ENCODE measurements at places on chromosomes 3 and 15. TPM values are rescaled to one million over a fixed set of nuclear protein-coding genes. Genes with fewer than 3 reads are reported as not detected.

DNA sequence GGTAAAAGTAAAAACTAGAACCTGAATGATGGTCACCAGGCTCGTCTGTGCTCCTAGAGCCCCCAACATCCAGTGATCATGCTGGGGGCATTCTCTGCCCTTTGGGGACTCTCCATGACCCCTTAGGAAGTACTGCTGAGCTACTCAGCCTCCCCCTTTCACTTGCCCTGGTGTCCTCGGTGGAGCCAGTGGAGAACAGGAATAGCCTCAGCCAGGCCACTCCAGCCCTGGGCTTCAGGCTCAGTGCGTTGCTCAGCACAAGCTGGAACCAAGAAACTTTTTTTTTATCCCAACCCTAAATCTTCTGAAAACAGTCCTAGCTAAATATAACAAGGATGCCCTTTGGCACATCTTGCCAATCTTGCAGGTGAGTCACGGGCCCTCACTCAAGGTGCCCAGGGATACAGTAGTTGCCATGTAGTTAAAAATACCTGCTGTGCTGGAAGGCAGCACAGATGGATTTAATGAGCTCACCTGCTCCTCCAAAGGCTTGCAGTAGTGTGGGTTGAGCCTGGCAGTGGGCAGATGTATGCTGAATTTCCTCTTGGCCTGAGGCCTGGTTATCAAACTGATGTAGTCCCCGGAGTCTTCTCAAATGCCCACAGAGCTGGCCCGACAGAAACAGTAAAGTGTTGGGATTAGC lies 46.9 kb upstream of the TMEM158 start:
- no peak for DNase-seq
- H3K27me3 ChIP-seq: peaks cover 15% of the 10 kb centered on the region
- H3K4me3 ChIP-seq: no peak overlapping the region
- peaks cover 6% of the 10 kb centered on the region for H3K4me1 ChIP-seq
- H3K36me3 ChIP-seq: no peaks in the 10 kb centered on the region

DNA sequence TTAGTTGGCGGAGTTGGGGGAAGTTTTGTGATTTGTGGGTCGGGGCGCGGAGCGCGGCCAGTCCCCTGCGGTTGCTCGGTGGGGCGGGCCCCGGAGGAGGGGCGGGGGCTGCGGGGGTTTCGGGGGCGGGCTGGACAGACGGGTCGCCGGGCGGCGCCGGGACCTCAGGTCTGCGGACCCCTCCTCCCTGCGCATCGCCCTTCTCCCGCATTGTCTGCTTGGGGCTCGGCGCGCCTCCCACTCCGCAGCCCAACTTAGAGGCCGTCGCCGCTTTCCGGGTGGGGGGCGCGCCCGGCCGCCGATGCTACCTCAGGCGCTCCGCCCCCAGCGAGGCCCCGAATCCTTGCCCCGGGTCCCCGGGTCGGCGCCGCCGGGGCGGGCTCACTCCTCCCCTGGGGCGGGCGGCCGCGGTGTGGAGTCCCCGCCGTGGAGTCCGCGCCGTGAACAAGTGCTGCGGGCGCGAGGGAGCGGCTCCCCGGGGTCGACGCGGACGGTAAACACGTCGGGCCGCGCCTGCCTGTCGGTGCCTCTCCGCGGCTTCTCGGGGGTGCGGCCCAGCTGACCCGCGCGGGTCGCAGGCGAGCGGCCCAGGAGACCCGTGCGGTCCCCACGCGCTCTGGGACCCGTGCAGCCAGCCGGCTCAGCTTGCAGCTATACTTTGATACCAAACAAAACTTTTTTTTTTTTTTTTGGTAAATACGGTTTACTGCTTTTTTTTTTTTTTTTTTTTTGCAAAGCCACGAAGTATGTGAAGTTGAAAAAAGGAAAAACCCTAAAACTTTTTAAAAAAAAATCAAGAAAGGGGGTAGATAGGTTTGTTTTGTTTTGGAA lies 624 bp downstream of the AKAP13 start:
- peak; percentile 74 for DNase-seq
- H3K27me3 ChIP-seq: no peaks in the 10 kb centered on the region
- H3K4me3 ChIP-seq: peak overlapping the region; percentile 71
- peaks cover 17% of the 10 kb centered on the region for H3K4me1 ChIP-seq
- no peaks in the 10 kb centered on the region for H3K36me3 ChIP-seq
- peak overlapping the region; percentile 46 for H3K27ac ChIP-seq

DNA sequence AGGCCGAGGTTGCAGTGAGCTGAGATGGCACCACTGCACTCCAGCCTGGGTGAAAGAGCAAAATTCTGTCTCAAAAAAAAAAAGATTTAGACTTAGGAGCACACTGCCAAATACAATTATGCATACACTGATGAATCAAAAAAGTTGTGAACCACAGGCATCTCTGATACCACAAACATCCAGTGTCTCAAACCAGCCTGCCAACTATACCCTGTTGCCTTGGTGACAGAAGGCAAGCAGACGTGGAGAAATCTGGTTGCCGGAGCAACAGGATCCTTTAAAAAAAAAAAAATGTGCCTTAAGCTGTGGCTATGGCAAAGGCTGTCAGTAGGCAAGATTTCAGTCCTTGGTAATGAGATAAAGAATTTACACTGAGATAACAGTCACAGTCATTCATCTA lies 202.3 kb downstream of the NEK10 start:
- no peaks in the 10 kb centered on the region for H3K27me3 ChIP-seq
- peaks cover 8% of the 10 kb centered on the region for H3K36me3 ChIP-seq
- H3K4me3 ChIP-seq: no peak overlapping the region
- DNase-seq: peak; percentile 78

The GP9 gene
- not detected for total RNA-seq

DNA sequence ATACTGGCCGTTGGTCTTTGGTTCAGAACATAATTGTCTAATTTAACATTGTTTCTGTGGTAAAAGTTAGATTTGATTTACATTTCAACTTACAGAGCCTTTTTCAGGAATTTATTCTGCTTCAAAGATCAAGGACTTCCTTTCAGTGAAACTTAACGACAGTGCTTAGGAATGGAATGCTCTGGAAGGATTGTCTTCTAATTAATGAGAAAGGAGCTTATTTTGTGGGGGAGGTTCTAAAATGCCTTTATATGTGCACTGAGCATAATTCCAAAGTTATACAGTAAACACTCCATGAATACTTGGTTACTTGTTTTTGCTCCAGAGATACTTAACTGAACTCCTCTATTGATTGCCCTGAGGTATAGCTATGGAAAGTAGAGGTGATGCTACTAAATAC lies 75.7 kb downstream of the CACNA1D start:
- no peaks in the 10 kb centered on the region for H3K36me3 ChIP-seq
- H3K4me3 ChIP-seq: no peak overlapping the region
- H3K27me3 ChIP-seq: no peaks in the 10 kb centered on the region
- DNase-seq: no peak
- no peak overlapping the region for H3K27ac ChIP-seq

DNA sequence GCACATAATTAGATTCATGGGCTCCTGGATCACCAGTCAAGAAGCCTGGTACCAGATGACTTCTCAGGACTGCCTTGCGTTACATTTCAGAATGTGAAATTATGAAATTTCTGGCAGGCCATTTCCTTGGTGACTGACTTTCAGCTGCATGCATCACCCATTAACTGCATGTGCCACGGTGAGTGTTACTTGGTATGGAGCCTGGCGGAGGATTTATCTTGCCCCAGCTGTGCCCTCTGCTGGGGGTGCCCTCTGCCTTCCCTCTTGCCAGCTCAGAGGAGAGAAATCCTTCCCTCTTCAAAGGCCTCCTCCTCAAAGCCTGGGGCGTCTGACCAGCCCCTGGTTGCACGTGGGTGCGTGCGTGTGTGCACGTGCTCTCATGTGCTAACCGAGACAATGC lies 57.7 kb upstream of the CTSH start:
- H3K27me3 ChIP-seq: peaks cover 2% of the 10 kb centered on the region
- H3K27ac ChIP-seq: peak overlapping the region; percentile 69
- H3K36me3 ChIP-seq: no peaks in the 10 kb centered on the region
- peaks cover 26% of the 10 kb centered on the region for H3K4me1 ChIP-seq
- DNase-seq: peak; percentile 73

- H3K27me3 ChIP-seq: no peaks in the 10 kb centered on the region
- no peak for DNase-seq
- no peak overlapping the region for H3K27ac ChIP-seq
- no peak overlapping the region for H3K4me3 ChIP-seq
- peaks cover 28% of the 10 kb centered on the region for H3K4me1 ChIP-seq
Observed at GRCh38 chr15:35627696-35628095, 81.7 kb upstream of the DPH6 start.

DNA sequence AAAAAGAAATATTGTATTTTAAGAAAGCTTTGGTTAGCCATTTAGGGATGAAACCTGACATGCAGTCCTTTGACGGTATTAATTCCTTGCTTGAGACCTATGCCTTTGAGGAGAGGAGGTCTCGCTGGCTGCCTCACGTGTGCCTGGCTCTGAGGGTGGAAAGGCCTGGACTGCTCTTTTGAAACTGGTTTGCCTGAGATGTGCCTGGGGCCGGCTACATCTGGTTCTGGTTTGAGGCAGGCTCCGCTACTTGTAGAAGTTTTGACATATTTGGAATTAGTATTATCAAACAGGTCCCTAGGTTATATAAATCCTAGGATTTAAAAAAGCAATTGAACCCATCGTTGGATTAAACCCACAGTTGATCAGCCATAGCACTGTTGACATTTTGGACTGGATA lies 6.5 kb downstream of the NISCH start:
- H3K36me3 ChIP-seq: peaks cover 58% of the 10 kb centered on the region
- DNase-seq: no peak
- peaks cover 22% of the 10 kb centered on the region for H3K4me1 ChIP-seq
- H3K27ac ChIP-seq: no peak overlapping the region
- no peaks in the 10 kb centered on the region for H3K27me3 ChIP-seq

DNA sequence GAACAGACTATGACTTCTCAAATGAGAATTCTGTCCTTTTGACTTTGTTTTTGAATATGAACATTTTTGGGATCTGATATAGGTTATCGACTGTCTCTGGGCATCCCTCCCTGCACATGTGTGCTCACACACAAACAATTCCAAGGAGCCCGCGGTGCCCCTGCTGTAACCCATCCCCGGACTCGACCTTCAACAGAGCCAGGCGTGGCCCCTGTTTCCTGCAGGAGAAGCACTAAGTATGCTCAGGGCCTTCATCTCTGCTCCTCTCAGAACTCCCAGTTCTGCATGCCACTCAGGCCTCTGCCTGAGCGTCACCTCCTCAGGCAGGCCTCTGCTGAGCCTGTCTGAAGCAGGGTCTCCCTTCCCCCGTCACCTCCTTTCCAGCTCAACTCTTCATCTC lies 57.6 kb downstream of the NUP210 start:
- H3K27me3 ChIP-seq: peaks cover 4% of the 10 kb centered on the region
- H3K27ac ChIP-seq: no peak overlapping the region
- H3K4me1 ChIP-seq: no peaks in the 10 kb centered on the region
- H3K36me3 ChIP-seq: no peaks in the 10 kb centered on the region
- no peak for DNase-seq
- no peak overlapping the region for H3K4me3 ChIP-seq

GRCh38 chr15:65368302-65369211 lies 9.2 kb downstream of the IGDCC3 start:
- H3K27ac ChIP-seq: no peak overlapping the region
- H3K4me1 ChIP-seq: no peaks in the 10 kb centered on the region
- peak; percentile 45 for DNase-seq
- peaks cover 24% of the 10 kb centered on the region for H3K27me3 ChIP-seq
- H3K36me3 ChIP-seq: no peaks in the 10 kb centered on the region

The SLC9C1 gene
- total RNA-seq: not detected

GRCh38 chr3:100360757-100361496 lies 26.4 kb downstream of the NIT2 start:
- H3K27me3 ChIP-seq: no peaks in the 10 kb centered on the region
- H3K36me3 ChIP-seq: peaks cover 61% of the 10 kb centered on the region
- H3K4me1 ChIP-seq: no peaks in the 10 kb centered on the region
- DNase-seq: no peak
- no peak overlapping the region for H3K4me3 ChIP-seq

GRCh38 chr3:86416334-86416733 lies 574.6 kb downstream of the VGLL3 start:
- no peaks in the 10 kb centered on the region for H3K27me3 ChIP-seq
- no peak for DNase-seq

The IL20RB gene
- total RNA-seq: 1.8 TPM
